ENCODE measurements at places on chromosomes 11 and 22.

- DNase-seq = no peak
These were observed 307.8 kb downstream of the C11orf87 start for GRCh38 chr11:109729761-109730160.

DNA sequence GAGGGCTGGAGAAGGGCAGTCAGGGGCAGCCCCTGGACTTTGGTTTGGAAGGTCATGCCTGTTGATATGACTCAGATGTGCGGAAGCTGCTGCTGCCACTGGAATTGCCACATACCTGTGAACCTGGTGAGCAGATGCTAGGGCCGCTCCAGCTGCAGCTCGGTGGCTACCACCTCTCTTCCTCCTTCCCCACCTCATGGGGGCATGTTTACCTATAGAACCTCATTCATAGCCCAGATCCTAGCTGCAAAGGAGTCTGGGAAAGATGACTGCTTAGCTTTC is 17.5 kb upstream of the TSPAN18 start:
- no peak for DNase-seq

- DNase-seq = no peak
These were observed 36.7 kb downstream of the CAPN1 start for GRCh38 chr11:65218446-65218845.

DNA sequence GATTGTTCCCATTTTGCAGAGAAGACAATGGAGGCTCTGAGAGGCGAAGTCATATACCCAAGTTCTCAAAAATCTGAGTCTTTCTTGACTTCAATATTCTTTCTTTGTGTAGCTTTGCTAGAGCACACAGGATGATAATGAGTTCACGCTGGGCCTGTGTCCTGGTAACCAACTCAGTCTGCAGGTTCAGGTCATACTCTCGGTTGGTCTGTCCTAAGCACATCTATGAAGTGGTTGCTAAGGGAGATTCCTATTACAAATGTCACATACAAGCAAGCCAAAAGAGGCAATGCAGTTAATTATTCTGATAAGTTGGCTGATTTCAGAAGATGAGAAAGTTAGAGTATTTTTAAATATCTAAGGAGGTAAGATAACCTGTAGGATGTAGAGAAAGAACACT is 481.0 kb downstream of the SOX6 start:
- no peak for DNase-seq

DNA sequence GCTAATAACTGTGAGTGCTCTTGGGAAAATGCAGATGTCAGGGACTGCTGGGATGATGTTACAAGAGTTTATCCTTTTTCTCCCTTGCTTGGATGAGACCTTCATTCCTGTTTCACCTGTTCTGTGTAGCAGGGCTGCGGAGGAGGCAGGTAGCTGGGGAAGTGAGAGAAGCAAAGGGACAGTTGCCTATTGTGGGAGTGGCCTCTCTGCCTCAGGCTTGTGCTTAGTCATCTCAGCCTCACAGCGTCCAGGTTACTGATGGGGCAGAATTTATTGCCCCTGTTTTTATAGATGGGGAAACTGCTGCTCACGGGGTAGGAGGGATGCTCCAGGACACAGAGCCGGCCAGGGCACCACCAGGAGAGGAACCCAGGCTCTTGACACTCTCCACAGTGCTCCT is 1.7 kb downstream of the STX3 start:
- no peak for DNase-seq

- DNase-seq = no peak
These were observed 115.2 kb upstream of the IGLL5 start for GRCh38 chr22:22772396-22772795.

Measured in NCI-H1436 treated with DMSO at 0.1 percent for 48 hours (cell line).